GM10248 (cell line): ENCODE measurements at places on chromosomes 3 and 15.

- no peak for DNase-seq
Measured at GRCh38 chr3:31832551-31832950, 148.5 kb downstream of the OSBPL10 start.

DNA sequence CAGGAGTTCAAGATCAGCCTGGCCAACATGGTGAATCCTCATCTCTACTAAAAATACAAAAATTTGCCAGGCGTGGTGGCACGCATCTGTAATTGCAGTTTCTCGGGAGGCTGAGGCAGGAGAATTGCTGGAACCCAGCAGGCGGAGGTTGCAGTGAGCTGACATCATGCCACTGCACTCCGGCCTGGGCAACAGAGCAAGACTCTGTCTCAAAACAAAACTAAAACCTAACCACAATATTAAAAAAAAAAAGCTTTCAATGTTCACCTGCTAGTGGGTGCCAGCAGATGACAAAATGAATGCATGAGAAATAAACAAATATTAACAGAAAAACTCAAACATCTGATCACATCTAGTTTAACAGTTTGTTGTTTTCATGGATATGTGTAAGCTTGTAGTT, 9.0 kb downstream of the SLC24A1 start:
- no peak for DNase-seq

- no peak for DNase-seq
Measured at GRCh38 chr3:194500198-194500597, 13.4 kb upstream of the ATP13A3 start.

GRCh38 chr15:68188647-68189046, 16.5 kb downstream of the CALML4 start:
- no peak for DNase-seq

GRCh38 chr3:53616321-53616720, 121.9 kb downstream of the CACNA1D start:
- no peak for DNase-seq

DNA sequence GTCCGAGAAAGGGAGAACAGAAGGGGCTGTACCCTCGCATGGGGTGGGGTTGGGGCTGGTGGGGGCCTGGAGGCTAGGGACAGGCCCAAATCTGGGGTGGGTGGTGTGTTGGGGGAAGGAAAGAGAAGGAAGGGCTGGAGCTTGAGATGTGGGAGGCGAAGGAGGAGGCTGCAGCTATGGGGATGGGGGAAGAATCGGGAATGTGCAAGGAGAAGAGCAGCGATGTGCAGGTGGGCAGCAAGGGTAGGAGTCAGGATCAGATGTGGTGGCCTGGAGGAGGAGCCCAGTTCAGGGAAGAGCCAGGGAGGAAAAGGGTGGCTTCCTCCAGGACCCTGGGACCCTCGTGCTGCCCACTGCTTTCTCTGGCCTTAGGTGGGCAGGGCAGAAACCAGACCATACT, 21.2 kb downstream of the ZNF35 start:
- DNase-seq, result no peak

GRCh38 chr3:62378921-62379320, 5.6 kb upstream of the FEZF2 start:
- DNase-seq, result no peak
